Stimulated activated CD4-positive, alpha-beta T cell treated with anti-CD3 and anti-CD28 coated beads, Interleukin-15, amount 100 ng/mL, for 1 hour (primary cell): ENCODE measurements at places on chromosomes 4 and X.

- DNase-seq, result no peak
Observed at GRCh38 chrX:111322231-111322855, 52.1 kb upstream of the CAPN6 start.

- no peak for DNase-seq
Observed at GRCh38 chrX:20515841-20516461, 249.2 kb upstream of the RPS6KA3 start.

DNA sequence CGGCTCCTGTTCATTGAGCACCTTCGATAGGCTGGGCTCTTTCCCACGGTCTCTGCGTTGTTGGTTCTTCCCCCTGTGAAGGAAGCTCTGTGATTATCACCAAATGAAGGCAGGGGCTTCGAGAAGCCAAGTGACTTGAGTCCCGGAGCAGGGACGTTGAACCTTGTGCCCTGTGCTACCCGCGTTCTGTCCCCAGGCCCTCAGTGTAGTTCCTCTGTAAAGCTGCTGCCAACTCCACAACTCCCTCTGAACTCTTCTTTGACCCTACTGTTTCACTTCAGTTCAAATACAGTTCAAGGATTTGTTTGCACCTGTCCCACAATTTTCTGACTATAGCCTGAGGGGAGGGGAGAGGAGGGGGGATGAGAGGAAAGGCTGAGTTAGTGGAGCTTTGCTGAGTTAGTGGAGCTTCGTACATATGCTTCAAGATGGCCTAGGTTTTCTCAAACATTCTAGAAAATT is 635 bp upstream of the PHF8 start:
- no peak for DNase-seq

DNA sequence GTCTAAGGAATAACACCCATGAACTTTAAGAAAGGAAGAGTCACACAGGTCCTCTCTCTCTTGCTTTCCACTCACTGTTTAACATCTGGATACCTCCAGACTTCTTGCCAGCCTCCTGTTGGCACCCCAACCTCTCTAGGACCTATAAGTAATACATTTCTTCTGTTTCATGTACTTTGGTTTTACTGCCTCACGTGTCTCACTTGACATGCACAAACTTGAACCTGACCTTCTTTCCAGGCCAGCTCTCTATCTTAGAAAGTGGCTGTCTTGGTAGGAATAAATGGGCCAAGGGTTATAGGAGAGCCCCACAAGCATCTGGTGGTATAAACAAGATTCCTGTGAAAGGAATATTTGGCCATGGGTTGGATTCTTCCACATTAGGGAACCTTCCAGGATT is 614.8 kb upstream of the AGA start:
- no peak for DNase-seq

- no peak for DNase-seq
Observed at GRCh38 chr4:88891636-88892035, 165.3 kb downstream of the FAM13A start.

- DNase-seq, result no peak
Observed at GRCh38 chr4:67101612-67102011, 443.7 kb downstream of the CENPC start.
